OCI-LY7 (cell line): ENCODE measurements at places on chromosomes 5 and 9. TPM values are rescaled to one million over a fixed set of nuclear protein-coding genes. Genes with fewer than 3 reads are reported as not detected.
A peak's percentile ranks its signal among the peaks of the same experiment; 100 is the strongest.

DNA sequence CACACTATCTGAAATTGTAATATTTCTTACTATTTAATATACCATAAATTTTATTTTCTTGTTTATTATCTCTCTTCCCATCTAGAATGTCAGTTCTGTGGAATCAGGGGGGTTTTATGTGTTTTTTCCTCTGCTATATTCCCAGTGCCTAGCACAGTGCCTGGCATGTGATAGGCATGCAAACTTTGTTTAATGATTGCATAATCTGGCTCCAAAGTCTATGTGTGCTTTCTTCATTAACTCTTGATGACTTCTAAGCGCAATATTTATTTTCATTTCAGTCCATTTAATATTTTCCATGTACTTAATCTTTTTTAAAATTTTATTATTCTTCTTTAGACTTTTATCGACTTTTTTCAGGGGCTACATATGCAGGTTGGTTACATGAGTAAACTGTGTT, 60.4 kb upstream of the CDK5RAP2 start:
- no peak for DNase-seq

- no peak for DNase-seq
Measured at GRCh38 chr9:121852651-121853616, 201.5 kb downstream of the DAB2IP start.

GRCh38 chr9:3464033-3464638, 61.7 kb downstream of the RFX3 start:
- no peak for DNase-seq

- DNase-seq = no peak
Measured at GRCh38 chr5:2281446-2281845, 398.7 kb upstream of the IRX4 start.

DNA sequence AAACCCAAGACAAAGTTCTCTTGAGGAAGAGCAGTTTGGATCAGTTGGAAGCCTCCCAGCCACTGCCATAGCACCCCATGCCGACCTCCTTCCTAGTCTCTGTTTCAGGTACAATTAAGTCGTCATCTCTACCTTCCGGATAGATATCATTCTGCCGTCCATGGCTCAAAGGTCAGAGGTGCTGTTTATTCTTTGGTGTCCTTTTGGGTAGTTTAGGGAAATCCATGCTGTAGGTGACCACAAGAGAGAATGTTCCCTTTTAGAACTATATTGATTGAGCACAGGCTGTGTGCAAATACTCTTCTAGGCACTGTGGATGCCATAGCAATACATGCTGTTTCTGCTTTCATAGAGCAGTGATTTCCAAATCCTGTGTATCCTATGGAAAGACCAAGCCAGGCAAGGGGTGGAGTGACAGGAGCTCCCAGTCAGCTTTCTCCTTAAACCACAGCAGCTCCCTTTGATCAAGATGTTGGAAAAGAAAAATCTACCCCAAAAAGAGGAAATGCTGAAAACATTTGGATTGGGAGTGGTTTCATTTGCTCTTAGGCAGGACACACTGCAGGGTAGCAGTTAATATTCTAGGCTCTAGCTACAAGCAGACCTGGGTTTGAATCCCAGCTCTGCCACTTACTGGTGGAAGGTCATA, 127.9 kb downstream of the PALM2AKAP2 start:
- peak; percentile 54 for DNase-seq

- no peak for DNase-seq
Measured at GRCh38 chr5:139061856-139062255, 136.3 kb downstream of the SIL1 start.

GRCh38 chr5:179222246-179223017, 122.8 kb downstream of the ADAMTS2 start:
- DNase-seq = no peak

DNA sequence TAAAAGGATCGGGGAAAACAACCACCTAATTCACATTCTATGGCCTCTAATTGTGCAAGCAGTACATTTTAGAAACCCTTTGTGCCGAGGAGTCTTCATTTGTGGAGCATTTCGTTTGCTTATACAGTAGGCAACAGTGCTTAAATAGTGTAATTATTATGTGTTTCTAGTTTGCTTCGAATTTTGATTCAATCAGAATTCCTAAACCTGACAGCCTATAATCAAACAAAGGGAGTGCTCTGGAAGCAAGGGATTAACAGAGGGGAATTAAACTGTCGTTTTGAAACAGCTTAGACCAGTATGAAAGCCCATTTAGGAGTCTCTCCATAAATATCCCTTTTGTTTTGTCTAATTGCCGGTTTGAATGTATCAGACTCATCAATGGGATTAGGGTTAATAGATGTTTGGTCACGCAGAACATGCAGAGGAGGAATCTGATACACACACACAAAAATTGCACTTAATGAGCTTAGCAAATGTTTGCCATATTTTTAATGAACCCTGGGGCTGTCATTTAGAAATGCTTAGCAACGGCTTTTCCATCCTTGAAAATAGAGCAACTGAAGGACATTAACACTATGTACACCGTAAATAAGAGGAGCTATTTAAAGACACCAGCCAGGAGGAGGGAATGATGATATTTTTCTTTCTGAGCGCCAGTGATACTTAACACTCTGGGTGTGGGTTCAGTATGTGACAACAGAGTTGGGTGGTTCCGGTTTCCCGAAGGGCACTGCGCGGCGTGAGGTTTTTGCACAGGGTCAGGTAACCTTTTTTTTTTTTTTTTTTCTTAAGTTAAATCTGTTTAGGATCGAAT, 404.7 kb downstream of the TLE4 start:
- no peak for DNase-seq

DNA sequence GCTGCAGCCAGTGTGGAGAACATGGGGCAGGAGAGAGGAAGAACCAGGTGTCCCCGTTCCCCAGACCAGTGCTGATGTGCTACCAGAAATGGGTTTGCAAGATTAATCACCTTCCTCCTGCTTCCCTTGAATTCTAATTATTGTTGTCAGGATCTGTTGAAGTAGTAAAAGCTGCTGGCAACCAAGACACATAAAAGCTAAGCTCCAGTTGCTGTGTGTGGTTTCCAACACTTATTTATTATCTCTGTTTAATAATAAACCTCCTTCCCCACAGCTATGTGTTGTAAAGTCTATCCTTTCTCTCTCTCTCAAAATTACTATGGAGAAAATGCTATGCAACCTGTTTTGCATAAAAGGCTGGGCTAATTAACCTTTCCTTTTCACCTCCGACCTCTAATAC, 2.3 kb upstream of the RETREG1 start:
- DNase-seq = no peak

GRCh38 chr5:10735569-10736276, 25.3 kb downstream of the DAP start:
- peak; percentile 85 for DNase-seq

DNA sequence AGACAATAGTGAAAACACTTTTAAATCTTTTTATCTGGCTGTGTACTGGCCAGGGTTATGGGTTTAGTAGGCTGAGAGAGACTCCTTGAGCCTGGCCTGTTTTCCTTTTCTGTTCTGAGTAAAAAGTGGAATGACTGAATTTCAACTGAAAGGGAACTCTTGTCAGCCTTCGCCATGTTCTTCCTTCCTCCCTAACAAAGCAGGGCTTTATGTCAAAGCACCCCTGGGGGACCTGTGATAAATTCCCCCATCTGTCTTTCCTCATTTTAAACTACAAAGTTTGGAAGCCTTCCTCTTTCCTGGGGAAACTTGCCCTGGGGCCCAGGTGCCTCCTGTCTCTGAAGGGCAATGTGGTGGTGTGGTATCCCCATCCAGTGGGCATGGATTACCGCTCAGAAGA, 29.7 kb downstream of the LARP1 start:
- DNase-seq = no peak

DNA sequence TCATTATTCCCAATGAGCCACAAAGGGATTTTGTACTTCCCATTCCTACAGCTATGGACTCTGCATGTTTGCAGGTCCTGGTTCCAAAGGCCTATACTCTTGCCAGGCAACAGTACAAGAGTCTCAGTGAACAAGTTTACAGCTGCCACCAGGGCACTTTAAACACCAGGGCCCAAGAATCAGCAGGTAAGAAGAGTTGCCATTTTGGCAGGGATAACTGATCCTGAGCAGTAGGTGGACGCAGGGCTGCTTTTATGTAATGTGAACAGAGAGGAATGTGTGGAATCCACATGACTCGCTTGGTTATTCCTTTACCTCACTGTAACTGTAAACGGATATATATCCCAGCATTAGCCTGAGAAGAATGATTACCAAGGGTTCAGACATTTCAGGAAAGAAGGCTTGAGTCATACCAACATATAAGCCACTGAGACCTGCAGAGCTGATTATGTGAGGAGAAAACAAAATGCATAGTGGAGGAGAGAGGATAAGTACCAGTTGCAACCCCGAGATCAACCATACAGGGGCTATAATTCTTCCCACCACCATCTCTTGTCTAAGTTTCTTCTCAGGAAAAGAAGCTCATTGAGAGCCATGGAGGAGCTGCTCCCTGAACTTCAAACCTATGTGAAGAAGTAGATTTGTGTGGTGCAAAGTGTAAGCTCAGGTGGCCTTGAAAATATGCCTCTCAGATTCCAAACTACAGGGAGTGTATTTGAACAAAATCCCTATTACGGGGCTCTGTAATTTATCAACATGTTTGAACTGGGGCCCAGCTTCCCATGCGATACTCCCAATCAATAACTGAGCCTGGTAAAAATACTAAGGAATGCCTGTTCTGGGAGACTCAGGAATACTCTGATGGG, 24.6 kb downstream of the RAPGEF6 start:
- DNase-seq = no peak

GRCh38 chr5:78808818-78809217, 160.2 kb upstream of the LHFPL2 start:
- no peak for DNase-seq

- no peak for DNase-seq
Measured at GRCh38 chr9:99778836-99779235, 42.8 kb upstream of the NR4A3 start.

- DNase-seq = no peak
Measured at GRCh38 chr9:15276328-15276938, 30.6 kb downstream of the TTC39B start.

- no peak for DNase-seq
Measured at GRCh38 chr5:63613442-63613841, 348.8 kb downstream of the HTR1A start.

- peak; percentile 21 for DNase-seq
Measured at GRCh38 chr5:108379722-108380530, 2.0 kb downstream of the FBXL17 start.

GRCh38 chr9:109986521-109986991, 206.6 kb downstream of the PALM2AKAP2 start:
- DNase-seq = no peak

GRCh38 chr5:178113141-178113787, at the start of gene N4BP3:
N4BP3 (plus strand) TSS chr5:178113532; CDS start chr5:178119584, 6,052 bp downstream.
- DNase-seq = peak; percentile 93

- no peak for DNase-seq
Measured at GRCh38 chr5:72624641-72625236, 117.5 kb upstream of the ZNF366 start.

GRCh38 chr5:167406513-167406912, 884.9 kb upstream of the WWC1 start:
- DNase-seq = no peak

DNA sequence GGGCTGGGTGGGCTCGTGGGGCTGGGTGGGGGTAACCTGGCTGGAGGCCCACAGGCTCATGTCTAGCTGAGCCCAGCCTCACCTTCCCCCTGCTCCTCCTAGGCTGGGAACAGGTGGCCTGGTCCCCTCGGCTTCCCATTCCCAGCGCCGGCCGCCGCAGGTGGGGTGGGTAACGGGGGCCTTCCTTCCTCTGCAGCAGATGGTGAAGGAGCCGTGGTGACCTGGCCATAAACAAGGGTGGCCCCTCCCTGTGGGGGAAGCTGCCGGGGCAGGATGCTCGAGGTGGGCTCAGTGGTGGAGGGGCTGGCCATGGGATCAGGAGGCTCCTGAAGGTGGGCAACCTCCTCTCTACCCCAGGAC, 41.0 kb upstream of the EGFL7 start:
- DNase-seq = no peak

GRCh38 chr5:172425402-172425801, 28.9 kb downstream of the SH3PXD2B start:
- DNase-seq = no peak

IL17B gene
- not detected in 2 replicates for total RNA-seq

ENTPD2 gene
- not detected in 2 replicates for total RNA-seq

SLC25A25 gene
- total RNA-seq = 17.6 and 20.2 TPM in 2 replicates

LHX3 gene
- total RNA-seq = 0.15 TPM in 1 of 2 replicates, not detected in the other

OTP gene
- total RNA-seq = not detected in 2 replicates

SLC27A6 gene
- not detected in 2 replicates for total RNA-seq

CTXN3 gene
- total RNA-seq = not detected in 2 replicates

CPLANE1 gene
- 0.07 and 0.21 TPM in 2 replicates for total RNA-seq

WDR38 gene
- total RNA-seq = not detected in 2 replicates
